ENCODE measurements at places on chromosomes 6 and 20. TPM values are rescaled to one million over a fixed set of nuclear protein-coding genes. Genes with fewer than 3 reads are reported as not detected.

- DNase-seq: peak; percentile 98
Observed at GRCh38 chr20:44702776-44703175, 12.4 kb upstream of the CCN5 start.

- peak; percentile 10 for DNase-seq
Observed at GRCh38 chr6:76774781-76775384, 688.4 kb downstream of the HTR1B start.

GRCh38 chr20:14720251-14720650 is 382.8 kb upstream of the FLRT3 start:
- DNase-seq: peak; percentile 21

- DNase-seq: no peak
Observed at GRCh38 chr6:20109526-20109925, 102.7 kb downstream of the MBOAT1 start.

- peak; percentile 0 for DNase-seq
Observed at GRCh38 chr6:154039231-154039842, at the start of gene OPRM1. Gene OPRM1, plus strand, starts transcription at chr6:154039240. Its CDS starts 305 bp downstream, at chr6:154039545.

- peak; percentile 32 for DNase-seq
Observed at GRCh38 chr20:9068841-9069663, at the start of gene PLCB4. Gene PLCB4, plus strand, starts transcription at chr20:9069087. Its CDS starts 238,728 bp downstream, at chr20:9307815.

DNA sequence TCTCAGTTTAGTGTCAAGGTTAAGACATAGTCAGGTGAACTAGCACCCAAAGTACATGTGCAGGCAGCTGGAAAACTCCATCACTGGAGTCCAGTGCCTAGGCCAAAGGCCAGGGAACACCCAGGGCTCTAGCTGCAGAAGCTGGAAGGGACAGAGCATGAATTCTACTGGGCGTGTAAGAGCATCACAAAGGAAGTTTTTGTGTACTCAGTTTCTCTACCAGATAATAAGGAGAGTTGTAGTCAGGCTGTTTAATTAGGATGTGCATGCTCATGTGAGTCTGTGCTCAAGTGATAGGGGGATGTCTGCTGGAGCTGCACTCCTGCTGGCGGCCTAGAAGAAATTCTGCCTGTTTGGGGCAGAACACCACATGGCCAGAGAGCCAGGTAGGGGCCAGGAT is 8.1 kb downstream of the L3MBTL1 start:
- DNase-seq: no peak

GRCh38 chr20:40110311-40110831 is 578.7 kb downstream of the MAFB start:
- DNase-seq: no peak

DNA sequence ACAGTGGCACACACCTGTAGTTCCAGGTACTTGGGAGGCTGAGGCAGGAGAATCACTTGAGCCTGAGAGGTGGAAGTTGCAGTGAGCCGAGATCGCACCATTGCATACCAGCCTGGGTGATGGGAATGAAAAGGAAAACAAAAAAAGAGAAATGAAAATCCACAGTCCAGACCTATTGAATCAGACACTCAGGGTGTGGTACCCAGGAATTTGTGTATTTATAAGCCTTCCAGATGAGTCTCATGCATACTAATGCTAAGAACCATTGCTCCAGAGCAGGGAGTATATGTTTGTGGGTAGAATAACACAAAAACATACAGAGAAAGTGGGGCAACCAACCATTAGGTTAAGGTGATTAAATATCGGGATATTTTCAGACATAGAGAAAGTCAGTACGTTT is 36.1 kb upstream of the PLCB4 start:
- DNase-seq: peak; percentile 31

DNA sequence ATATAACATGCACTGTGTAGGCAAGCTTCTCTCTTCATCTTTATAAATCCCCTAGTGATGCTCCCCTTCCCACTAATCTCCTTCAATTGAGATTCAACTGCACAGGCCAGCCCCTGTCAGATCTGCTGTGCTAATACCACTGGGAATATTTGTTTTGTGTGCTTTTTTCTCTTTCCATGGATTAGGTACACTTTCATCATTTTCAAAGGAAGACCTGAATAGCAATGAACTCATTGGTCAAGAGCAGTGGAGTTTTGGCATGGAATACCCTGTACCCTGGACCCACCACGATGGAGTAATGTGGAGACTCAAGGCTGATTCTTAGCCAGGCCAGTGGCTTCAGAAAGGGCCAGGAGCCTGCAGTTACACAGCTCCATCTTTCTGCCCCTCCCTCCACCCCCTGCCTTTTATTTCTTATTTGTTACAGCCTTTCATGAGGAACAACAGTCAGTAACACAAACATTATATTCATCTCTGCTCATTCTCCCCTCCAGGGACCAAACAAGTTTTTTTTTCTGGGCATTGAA is 75.4 kb upstream of the KCNG1 start:
- no peak for DNase-seq

- peak; percentile 88 for DNase-seq
Observed at GRCh38 chr6:44056392-44057237, 70.6 kb downstream of the MRPL14 start.

DNA sequence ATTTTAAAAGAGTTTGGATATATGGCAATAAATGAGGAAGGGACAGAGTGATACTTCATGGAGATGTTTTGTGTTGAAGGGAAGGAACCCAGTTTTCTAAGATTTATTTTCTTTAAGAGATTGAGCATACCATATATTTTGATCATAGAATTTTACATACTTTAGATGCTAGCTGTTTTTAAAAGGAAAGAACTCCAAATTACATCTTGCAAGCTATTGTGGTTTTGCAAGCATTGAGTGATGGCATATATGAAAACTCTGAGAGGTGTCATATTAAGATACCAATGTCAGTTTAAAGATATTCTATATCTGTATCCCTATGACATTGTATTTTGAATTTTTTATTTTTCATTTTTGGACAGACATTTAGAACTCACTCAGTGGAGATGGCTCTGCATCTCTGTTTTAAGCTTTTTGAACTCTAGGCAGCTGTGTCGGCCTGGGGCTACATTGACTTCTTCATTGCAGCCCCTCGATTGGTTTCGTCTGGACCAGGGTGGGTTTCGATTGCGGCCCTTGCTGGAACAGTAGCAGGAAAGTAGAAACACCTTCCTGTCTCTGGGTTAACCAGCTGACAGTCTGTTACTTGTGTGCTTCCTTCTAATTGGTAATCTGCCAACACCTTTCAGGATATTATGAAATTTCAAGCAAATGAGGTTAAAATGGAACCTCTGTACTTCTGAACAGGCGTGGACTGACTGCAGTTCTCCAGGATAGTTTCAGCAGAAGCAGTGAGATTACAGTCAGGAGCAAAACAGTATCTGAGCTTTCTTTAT is 14.0 kb downstream of the IGF2R start:
- DNase-seq: peak; percentile 62

DNA sequence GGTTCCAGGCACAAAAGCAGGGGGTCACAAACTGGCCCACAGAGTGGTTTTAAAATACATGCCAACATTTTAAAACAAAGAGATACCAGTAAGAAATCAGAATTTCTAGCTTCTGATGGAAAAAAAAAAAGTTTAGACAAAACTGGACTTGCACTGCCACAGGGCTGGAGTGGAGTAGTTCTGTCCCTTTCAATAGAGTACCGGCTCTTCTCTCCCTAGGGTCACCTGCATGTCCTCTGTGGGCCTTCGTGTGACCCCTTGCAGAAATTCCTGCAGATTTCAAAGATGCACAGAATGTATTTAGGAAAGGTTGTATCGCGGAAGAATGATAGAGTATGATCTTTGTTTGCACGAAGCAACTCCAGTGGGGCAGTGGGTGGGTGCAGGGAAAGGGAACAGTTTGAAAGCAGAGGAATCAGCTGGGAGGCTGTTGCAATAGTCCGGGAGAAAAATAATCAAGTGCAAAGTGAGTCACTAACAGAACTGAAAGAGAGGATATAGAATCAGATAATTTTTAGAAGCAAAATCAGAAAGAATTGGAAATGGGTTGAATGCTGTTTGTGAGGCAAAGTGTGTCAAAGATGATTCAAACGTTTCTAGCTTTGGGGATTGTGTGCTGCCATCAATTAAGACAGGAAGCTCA is 97.3 kb upstream of the STXBP5 start:
- peak; percentile 55 for DNase-seq

GRCh38 chr6:5672581-5673011 is 334.1 kb downstream of the NRN1 start:
- DNase-seq: peak; percentile 87

DNA sequence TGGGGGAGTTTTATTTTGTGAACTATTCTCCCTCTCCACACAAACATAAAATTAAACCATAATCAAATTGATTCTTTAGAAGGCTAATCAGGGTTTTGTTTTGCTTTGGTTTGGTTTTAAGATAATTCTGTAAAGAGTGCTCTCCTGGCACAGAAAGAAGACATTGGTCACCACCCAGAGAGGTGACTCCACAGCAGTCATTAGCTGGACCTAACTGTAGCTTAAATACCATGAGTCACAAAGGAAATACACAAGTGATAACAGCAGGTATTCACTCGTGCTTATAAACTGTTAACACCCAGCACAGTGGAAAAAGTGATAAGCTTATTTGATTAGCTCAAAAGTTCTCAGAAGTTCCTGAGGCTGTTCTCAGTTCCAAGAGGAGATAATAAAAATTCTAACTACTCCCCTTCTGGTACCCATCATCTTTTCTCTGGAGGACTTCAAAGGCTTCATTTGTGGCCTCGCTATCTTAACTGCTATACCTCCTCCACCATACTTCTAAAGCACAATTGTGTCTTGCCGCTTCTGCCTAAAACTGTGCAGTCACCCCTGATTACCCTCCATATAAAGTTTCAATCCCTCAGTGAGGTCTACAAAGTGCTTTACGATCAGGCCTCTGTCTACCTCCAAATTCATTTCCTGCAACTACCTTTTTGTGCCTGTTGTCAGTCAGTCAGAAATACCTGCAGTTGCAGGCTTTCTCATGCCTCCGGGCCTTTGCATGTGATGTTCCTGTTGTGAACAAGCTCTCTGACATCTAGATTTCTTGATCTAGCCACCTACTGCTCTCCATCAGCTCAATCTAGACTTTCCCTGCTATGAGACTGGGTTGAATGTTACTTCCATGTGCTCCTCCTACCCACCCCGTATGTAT is 201.1 kb downstream of the SAMD5 start:
- no peak for DNase-seq

DNA sequence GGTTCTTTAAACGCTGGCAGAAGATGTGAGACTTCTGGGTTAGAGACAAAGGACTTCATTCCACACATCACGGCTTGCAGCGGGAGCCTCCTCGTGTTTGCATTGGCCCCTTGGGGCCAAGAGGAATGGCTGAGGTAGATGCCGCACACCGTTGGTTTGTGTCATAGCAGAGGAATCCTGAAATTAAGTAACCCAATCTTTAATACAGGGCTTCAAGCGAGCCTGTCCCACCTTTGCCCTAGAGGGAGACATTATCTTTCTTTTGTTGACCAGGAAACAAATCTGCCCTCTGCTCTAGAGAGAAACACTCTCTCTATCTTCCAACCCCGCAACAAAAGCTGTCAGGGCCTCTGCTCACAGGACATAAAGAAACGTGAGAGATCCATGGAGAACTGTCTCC is 277.5 kb upstream of the ZFP64 start:
- no peak for DNase-seq

DNA sequence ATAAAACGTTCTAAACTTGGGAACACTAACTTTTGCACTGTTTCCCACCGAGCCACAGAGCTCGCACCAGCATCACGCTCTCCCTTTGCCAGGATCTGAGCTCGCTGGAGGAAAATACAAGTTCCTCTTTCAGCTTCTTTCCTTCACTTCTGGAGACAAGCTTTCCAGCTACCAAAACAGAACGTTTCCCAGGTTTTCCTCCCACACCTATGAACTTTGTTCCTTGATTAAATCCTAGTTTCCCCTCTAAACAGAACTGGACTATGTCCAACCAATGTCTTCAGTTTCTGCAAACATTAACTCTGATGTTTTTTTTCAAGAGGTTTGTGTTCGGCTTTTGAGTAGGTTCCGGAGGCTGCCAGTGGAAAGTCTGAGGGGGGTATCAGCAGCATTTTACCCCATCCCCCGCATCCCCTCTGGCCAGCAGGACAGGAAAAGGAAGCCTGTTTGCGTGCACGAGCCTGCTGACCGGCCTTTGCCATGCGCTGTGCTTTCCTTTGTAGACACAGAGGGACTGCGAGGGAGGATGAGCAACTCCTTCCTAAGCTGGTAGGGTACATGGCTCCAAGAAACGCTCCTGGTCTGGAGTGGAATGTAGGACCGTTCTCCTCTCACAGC is 135.5 kb downstream of the LY86 start:
- peak; percentile 5 for DNase-seq

DNA sequence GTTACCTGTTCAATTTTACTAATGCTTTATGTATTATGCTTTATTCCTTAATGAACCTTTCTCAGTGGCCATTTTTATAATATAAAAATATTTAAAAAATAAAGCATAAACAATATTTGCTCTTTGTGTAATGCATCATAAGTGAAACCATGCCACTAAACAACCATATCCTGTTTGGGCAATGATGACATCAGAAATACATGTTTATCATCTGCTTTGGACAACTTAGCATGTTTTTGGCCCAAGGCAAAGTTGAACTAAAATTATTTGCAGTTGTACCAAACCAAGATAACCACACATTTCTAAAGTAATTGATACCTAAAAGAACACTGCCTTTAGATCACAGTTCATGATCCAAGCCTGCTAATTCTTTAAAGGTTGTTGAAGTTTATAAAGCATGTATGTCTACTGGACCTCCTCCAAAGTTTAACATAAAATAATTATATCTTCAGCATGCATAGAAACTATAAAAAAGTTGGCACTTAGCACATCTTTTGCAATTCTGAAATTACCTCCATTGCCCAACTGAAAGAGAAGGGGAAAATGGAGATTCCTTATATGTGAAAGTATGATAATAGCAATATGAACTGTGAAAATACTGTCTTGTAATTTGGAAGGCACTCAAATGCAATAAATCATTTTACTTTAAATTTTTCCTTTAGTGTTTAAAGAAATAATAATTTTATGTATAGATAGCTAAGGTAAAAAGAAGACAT is 325.6 kb upstream of the RUNX2 start:
- peak; percentile 11 for DNase-seq

GRCh38 chr6:117290173-117290846 is 25.0 kb downstream of the VGLL2 start:
- DNase-seq: no peak

DNA sequence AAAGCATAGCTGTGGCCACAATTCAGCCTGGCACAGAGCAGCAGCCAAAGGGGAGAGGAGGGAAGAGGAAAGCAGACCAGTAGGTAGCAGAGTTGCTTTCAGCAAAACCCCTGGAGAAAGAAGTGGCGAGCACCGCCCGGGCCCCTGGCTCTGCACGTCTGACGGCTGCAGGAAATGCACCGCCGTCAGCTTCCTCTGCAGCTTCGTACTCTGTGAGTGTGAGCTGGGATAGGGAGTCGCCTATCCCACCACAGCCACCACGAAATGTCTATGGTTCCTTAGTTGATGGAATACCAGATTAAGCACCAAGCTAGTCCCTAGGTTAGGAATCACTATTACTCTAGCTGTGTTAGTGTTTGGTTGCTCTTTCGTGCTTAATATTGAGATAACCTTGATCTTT is 79.9 kb upstream of the NAA20 start:
- DNase-seq: no peak

Gene FAM120B
- total RNA-seq: 29.4 TPM

Gene VWA7
- 0.36 TPM for total RNA-seq

Gene CNR1
- not detected for total RNA-seq

Gene MAFB
- 42.8 TPM for total RNA-seq

Gene CPNE1
- 127 TPM for total RNA-seq

Gene RPS6KA2
- total RNA-seq: 89.7 TPM

Gene SMLR1
- total RNA-seq: not detected

Gene SLC17A1
- not detected for total RNA-seq

Measured in fibroblast of the aortic adventitia (primary cell).